Activated naive CD8-positive, alpha-beta T cell treated with anti-CD3 and anti-CD28 coated beads, Interleukin-2, amount 50 U/mL, for 24 hours (primary cell): ENCODE measurements at places on chromosomes 5 and 9.
A peak's percentile ranks its signal among the peaks of the same experiment; 100 is the strongest.

DNA sequence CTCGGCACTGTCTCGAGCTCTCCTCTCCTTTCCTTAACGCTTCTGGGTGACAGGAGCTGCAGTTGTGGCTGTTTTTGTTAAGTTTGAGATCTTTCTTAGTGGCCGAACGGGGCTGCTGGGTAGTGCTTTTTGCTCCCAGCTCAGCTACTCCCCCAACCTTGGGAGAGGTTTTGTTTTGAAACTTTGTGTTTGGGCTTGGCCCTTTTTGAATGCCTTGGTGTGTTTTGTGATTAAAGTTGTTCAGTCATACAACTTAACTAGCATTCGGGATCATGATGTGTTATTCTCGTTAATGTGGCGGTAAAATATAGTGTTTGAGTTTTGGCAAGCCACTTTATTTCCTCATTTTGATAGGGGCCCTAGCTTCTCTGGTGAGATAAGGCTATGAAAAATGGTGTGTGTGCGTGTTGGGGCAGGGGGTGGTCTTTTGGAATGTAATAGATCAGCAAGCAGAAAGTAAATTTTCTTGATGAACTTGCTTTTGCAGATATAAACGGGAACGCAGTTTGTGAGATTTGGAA lies 1.1 kb downstream of the KDM3B start:
- DNase-seq: no peak

DNA sequence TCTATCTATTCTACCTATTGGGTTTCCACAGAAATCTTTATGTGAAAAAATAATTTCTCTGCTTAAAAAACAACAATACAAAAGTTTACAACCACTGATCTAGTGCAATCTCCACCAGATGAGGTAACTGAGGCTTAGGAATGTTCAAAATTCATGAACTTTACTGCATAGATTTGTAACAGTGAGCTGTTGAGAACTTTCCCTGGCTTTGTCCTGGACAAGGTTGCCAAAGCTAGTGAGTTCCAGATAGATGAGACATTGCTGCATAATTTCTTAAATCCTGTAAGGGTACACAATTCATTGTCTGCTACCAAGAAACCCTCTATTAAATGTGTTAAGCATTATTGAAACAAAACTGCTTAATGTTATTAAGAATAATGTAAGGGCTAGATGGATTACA lies 102.7 kb downstream of the OSMR start:
- DNase-seq: no peak

GRCh38 chr5:41527201-41527779 lies 16.9 kb upstream of the PLCXD3 start:
- no peak for DNase-seq

DNA sequence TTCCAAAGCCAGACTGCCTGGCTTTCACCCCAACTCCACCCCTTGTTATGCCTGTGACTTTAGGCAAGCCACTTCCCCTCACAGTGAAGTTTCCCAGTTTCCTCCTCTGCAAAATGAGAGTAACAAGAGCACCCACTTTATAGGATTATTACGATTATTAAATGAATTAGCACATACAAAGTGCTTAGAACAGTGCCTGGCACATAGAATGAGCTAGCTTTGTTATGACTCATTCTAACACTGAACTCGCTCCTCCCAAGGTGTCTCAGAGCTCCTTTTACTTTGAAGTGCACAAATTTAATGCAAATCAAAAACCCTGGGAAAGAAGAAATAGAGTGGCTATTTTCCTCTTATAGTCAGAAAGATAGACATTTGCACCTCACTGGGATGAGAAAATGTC lies 34.3 kb downstream of the DNAH5 start:
- no peak for DNase-seq

DNA sequence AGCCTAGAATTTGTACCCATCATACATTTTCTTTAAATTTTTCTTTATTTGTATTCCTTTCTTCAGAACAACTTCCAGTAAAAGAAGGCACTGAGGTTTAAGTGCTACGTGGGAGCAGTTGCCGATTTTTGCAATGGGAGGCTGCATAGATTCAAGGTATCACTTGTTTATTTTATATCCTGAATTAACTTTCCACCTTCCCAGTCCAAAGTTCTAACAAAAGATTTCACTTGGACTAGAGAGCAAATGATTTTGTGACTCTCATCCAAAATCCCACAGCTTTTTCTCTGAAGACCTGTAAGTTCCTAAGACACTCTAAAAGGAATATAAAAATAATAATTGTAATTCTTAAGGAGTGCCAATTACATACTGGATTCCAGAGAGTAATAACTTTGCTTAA lies 139.1 kb upstream of the SPRY4 start:
- DNase-seq: no peak

GRCh38 chr5:111229871-111230810 lies 6.0 kb downstream of the CAMK4 start:
- no peak for DNase-seq

DNA sequence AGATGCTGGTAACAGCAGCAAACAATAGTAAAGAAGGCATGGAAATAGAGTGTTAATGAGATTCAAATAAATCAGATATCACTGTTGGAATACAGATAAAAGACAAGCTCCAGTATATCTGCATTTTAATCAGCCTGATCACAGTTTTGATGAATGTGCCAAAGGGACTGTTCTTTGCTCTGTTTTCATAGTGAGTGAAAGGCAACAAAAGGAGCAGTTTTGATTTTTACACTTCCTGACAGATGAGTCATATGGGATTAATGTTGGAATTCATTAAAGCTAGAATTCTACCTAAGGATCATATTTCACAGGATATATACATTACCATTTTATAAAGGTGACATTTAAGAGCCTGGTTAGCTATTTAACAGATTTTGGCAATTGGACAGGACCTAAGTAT lies 743.3 kb upstream of the PTPRD start:
- no peak for DNase-seq

- DNase-seq: no peak
These were observed 409.3 kb upstream of the SLC24A2 start for GRCh38 chr9:20197976-20198685.

GRCh38 chr5:22372376-22372775 lies 480.8 kb downstream of the CDH12 start:
- no peak for DNase-seq

GRCh38 chr5:133962131-133962530 lies 6.3 kb downstream of the C5orf15 start:
- no peak for DNase-seq

GRCh38 chr5:61333321-61333953 lies 1.4 kb downstream of the ZSWIM6 start:
- peak; percentile 27 for DNase-seq

DNA sequence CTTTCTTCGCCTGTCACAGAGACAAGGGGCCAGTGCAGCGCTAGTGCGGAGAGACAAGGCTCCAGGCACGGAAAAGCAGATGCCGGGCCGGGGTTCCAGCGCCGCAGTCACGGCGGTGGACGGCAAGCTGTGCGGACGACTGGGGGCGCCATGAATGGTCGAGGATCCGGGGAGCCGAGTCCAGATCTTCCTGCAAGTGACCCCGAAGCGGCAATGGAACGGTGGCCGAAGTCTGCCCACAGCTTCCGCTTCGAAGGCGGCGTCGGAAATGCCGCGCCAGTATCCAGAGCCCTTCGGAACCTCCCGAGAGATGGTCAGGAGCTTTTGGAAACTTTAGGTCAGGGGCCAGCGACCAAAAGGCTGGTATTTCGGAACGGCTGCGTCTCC lies 601 bp upstream of the FAF2 start:
- DNase-seq: no peak

DNA sequence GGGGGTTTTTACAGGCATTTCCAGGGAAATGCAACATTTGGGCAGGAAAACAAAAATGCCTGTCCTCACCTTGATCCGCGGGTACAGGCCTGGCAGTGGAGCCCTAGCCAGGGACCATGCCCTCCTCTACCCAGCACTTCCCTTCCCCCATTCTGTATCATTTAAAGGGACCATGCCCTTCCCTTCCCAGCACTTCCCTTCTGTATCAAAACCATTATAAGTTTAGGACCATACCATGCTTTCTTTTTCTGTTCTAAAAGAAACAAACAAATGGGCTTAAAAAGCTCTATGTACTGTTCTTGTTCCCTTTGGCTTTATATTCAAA lies 166.9 kb upstream of the ZNF608 start:
- DNase-seq: no peak

DNA sequence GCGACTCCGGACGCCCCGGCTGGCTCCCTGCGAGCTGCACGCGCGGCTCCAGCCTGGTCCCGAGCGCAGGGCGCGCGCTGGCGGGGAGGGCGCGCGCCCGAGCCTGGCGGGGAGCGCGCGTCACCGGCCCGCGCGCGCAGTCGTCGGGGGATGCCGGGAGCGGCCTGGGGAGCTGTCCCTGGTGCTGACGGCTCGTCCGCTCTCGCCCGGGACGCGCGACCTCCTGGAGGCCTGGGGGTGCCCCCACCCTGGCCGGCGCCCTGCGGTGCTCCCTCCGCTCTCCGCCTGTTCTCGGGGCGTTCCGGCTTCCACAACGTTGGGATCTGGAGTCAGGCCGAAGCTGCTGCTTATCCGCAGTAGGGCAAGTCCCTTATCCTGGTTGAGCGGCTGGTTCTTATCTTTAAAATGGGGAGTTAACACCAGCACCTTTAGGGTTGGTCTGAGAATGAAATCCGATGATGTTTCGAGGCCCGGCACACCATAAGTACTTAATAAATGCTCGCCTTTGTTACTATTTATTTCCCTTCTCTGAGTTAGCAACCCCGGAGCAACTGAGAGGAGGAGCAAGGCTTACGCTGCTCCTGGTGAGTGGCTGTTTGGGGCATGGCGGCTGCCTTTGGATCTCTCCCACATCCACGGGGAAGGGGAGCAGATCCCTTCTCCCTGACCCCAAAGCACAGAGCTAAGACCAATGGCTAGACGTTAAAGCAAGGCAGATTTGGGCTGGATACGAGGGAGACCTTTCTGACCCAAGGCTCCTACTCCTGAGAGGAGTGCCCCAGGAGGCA lies at the start of gene FAM163B:
FAM163B (minus strand) TSS at position 79 of the 788 bp plus-strand sequence. CDS start 29,166 bp downstream, outside the sequence.
- peak; percentile 59 for DNase-seq

DNA sequence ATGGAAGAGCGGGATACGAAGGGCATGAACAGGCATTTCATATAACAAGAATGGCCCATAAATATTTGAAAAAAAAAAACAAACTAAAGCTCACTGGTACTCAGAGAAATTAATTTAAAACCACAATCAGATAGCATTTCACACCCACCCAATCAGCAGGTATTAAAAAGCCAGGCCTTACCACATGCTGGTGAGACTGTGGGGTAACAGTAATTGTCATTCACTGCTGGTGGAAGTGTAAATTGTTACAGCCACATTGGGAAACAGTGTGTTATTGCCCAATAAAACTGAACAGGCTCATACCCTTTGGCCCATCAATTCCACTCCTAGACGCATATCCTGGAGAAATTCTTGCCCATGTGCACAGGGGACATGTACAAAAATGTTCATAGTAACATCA lies 66.0 kb downstream of the PLAC8L1 start:
- DNase-seq: no peak

DNA sequence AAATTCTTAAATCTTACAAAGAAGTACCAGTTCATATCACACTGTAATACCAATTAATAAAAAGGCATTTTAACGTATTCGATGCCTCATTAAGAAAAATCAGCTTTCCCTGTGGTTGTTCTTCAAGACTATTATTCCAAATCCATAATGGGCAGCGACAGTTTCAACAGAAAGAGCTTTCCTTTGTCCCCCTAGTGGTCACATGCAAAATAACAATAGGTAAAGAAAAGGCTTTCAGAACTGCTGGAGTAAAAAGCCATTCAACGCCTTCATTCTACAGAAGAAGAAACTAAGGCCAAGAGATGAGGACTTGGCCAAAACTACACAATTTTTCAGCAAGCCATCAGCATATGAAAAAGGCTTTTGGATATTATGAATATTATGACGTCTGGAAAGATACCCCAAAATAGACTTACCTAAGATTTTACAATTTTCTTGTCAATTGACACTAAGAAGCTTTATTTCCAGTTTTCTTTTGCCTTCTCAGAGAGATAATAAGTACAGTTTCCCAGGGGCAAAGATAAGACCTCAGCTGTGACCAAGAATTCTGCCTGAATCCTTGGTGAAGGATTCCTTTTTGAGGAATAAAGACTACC lies 6.7 kb upstream of the CDH6 start:
- DNase-seq: no peak

- no peak for DNase-seq
These were observed 344.0 kb downstream of the PTPRD start for GRCh38 chr9:10268531-10269485.

- no peak for DNase-seq
These were observed 926 bp upstream of the MYO10 start for GRCh38 chr5:16936989-16937438.

- DNase-seq: no peak
These were observed 34.7 kb downstream of the PSIP1 start for GRCh38 chr9:15475923-15476536.

GRCh38 chr5:42915306-42915866 lies 103.7 kb upstream of the SELENOP start:
- DNase-seq: no peak

GRCh38 chr5:73673161-73673591 lies 47.2 kb downstream of the ARHGEF28 start:
- DNase-seq: no peak

GRCh38 chr9:85900504-85901201 lies 40.3 kb upstream of the NAA35 start:
- peak; percentile 55 for DNase-seq

DNA sequence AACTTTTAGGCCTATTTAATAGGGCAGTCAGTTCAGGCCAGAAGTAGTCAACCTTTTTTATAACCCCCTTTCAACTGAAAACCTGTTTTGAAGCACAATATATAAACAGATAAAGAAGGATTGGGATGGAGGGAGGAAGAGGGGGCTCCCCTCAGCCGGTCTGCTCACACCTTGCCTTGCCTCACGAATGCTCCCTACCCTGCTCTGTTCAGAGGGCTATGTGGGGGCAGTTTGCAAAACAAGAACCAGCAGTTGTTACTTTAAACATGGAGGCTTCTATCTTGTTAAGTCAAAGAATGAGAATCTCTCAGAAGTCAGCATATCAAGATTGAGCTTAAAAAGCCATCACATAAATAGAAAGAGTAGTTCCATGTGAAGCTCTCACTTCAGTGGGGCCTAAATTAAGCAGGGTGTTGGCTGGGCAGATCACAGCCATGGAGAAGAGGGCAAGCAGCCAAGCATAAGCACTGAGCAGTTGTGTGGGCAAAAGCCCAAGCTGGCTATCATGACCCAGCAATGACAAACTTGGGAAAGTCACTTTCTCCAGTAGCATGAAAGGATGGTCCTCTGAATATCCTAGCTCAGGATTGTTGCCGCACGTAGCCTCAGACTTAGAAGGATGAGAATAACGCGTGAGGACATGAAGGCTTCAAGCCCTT lies 70.6 kb downstream of the ALDH1A1 start:
- DNase-seq: no peak

- DNase-seq: peak; percentile 61
These were observed 3.1 kb upstream of the IL7R start for GRCh38 chr5:35853631-35854030.

- no peak for DNase-seq
These were observed 8.2 kb upstream of the AK1 start for GRCh38 chr9:127885508-127886281.

- no peak for DNase-seq
These were observed 108.4 kb downstream of the GHR start for GRCh38 chr5:42531611-42532010.

DNA sequence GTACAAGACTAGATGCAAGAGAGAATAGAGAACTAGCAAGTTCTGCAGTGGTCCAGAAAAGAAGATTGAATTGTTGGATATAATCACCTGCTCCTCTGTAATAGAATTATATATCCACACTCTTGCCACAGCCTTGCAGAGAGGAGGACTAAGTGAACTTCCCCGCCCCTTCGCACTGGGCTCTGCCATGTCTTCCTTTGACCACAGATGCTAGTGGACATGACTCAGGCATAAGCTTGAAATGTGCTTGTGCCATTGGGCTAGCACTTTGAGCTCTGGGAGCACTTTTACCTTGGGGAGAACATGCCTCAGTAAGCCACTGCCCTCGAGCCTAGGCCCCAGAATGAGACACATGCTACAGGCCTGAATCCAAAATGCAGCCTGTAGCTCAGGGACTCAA lies 113.5 kb upstream of the RASA1 start:
- no peak for DNase-seq
